ENCODE measurements at places on chromosomes 12 and 14. TPM values are rescaled to one million over a fixed set of nuclear protein-coding genes. Genes with fewer than 3 reads are reported as not detected.

DNA sequence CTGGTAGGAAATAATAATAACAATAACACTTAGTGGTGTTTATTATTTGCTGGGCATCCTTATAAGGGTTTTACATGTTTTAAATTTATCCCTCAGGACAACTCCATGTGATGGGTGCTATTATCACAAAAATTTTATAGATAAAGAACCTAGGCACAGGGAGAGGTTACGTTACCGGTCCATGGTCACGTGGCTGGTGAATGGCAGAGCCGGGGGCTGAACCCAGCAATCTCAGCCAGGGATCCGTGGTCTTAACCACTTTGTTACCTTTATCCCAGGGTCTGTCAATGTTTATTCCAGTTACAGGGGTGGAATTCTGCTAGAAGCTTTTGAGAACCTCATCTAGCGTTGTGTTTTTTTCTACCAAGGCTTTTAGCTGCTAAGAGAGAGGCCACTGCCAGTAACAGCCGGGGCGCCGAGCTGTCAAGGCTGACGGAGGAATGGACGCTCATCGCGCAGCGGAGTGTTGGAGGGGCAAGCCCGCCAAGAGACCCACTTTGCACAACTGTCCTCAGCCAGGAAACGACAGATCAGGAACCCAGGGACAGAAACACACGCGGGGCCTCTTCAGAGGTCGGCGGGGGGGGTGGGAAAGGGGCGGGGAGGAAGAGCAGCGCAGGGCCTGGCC, 418 bp downstream of the AMN1 start:
- peak; percentile 35 for DNase-seq

DNA sequence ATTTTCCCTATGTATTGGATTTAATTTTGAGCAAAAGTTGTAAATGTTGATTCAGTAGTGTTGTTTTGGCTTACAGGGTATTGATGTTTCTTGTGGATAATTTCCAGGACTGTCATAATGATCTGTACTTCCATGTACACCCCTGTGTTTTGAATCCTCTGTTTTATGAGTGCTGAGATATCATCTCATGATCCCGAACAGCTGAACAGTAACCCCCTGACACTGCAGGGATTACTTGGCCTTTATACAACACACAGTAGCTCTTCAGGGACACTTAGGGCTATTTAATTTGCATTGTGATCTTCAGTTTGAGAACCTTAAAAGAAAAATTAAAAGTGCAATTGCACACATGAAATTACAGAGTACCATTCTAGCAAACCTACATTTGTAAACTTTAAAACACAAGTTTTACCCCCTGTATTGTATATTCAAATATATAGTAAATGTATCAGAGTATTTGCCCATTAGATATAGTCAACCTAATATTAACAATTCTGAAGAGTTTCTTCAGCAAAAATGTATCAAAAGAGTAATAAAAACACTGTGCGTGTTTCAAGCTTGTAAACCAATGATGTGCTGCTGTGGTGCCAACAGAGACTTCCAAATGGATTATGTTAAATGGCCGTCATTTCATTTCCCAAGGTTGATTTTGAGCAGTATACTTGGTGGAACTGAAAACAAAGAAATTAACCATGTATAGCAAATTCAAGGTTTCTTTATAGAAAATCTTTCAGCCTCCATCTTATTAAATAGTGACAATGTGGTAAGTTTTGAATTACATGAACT, 27.9 kb upstream of the MYF6 start:
- no peak for DNase-seq

GRCh38 chr14:106625186-106625585, 1098.8 kb downstream of the TMEM121 start:
- no peak for DNase-seq

- DNase-seq: no peak
These were observed 17.3 kb upstream of the DNAH10 start for GRCh38 chr12:123744836-123745235.

GRCh38 chr12:124413401-124413800, 118.5 kb downstream of the RFLNA start:
- DNase-seq: no peak

- no peak for DNase-seq
These were observed 12.2 kb upstream of the RHOJ start for GRCh38 chr14:63192085-63192484.

LALBA gene
- total RNA-seq: not detected

VWF gene
- total RNA-seq: 0.31 TPM

RARG gene
- total RNA-seq: 25.0 TPM

TMEM179 gene
- 0.43 TPM for total RNA-seq
